AG04449 (cell line): ENCODE measurements at places on chromosomes 2 and 18.

GRCh38 chr2:209556354-209556961, 132.6 kb downstream of the MAP2 start:
- no peak for DNase-seq

DNA sequence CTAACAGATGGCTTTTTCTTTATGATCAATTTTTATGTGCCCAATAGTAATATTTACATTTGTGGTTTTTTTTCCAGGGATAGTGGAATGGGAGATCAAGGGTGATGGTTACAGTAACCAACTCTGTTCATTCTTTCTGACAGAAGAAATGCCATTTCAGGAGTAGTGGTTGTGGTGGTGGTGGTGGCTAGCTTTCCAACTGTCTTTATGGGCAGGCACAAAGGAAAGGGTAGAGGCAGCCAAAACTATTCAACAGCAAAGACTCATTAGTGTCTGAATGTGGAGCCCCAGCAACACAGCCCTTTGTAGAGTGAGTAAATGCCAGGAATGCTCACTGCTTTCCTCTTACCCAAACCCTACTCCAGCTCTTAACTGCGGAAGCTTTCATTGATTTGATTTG, 227.7 kb downstream of the RND3 start:
- no peak for DNase-seq

- no peak for DNase-seq
Observed at GRCh38 chr18:5430131-5430530, 113.7 kb downstream of the EPB41L3 start.

DNA sequence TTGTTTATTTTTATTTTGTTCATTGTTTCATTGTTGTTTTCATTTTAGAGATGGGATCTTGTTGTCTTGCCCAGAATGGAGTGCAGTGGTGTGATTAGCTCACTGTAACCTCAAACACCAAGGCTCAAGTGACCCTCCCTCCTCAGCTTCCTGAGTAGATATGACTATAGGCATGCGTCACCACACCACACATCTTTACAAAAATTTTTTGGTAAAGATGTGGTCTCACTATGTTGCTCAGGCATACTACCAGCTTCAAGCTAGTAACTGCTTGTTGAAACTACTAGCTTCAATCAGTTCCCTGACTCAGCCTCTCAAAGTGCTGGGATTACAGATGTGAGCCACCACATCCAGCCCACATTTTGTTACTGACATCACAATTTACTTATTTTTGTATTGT, 14.8 kb downstream of the FAM237A start:
- DNase-seq, result no peak

DNA sequence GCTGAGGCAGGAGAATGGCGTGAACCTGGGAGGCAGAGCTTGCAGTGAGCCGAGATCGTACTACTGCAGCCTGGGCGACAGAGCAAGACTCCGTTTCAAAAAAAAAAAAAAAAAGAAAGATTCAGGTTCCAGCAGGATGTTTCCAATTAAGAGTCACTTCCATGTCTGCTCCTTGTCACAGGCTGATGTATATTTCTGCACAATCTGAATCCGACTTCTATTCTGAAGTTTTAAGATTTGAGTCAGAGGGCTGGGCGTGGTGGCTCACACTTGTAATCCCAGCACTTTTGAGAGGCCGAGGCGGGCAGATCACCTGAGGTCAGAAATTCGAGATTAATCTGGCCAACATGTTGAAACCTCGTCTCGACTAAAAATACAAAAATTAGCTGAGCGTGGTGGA, 24.7 kb downstream of the SNRPD1 start:
- no peak for DNase-seq

DNA sequence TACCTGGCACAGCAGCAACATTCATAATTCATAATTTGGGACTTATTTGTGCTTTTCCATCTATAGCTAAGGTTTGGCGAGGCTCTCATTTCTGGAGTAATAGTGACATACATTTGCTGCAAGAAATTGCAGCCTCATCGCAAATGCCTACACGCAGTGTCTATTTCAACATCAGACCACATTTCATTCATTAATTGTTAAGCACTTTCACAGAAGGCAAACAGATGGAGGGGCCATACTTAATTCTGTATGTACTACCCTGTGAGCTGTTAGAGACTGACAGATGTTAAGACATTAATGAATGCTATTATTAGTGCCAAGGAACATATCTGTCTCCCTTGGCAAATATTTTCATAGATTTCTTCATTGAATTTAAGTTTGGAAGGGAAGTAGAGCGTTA, 125.7 kb downstream of the UXS1 start:
- DNase-seq, result no peak

GRCh38 chr2:97770445-97770844, 57.1 kb downstream of the ZAP70 start:
- no peak for DNase-seq

- no peak for DNase-seq
Observed at GRCh38 chr2:109356324-109357035, 227.5 kb downstream of the SH3RF3 start.
